ENCODE measurements at places on chromosomes 11 and 22.

DNA sequence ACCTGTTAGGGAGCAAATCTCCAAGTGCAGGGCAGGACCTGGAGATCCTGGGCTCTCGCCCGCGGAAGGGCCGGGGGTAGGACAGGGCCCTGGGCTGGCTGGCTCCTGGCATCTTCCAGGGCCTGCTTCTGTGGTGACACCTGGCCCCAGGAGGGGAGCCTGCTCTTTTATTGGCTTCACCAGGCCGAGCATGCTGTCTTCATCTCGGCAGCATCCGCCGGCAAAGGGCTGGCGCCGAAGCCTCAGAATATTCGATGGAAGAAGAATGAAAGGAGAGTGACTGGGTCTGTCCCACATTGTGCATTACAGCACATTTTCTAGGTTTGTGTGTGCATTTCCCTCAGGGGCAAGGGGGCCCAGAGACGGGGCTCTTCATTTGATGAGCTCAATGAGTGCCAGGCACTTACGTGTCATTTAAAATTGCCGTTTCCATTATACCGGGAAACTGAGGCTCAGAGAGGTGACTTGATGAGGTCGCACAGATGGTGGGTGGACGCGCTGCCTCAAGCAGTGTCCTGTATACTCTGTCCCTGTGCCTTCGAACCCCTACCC, 70.0 kb downstream of the RBX1 start:
- H3K36me3 ChIP-seq, result peaks cover 3% of the 10 kb centered on the region
- H3K4me3 ChIP-seq, result peak overlapping the region; percentile 93
- peaks cover 21% of the 10 kb centered on the region for H3K4me1 ChIP-seq
- H3K27ac ChIP-seq, result peak overlapping the region; percentile 100
- no peaks in the 10 kb centered on the region for H3K27me3 ChIP-seq
- no peak for DNase-seq

GRCh38 chr11:28168718-28169117, 60.5 kb downstream of the METTL15 start:
- H3K4me1 ChIP-seq, result no peaks in the 10 kb centered on the region
- no peak overlapping the region for H3K27ac ChIP-seq
- no peak for DNase-seq
- peaks cover 39% of the 10 kb centered on the region for H3K36me3 ChIP-seq
- no peak overlapping the region for H3K4me3 ChIP-seq

DNA sequence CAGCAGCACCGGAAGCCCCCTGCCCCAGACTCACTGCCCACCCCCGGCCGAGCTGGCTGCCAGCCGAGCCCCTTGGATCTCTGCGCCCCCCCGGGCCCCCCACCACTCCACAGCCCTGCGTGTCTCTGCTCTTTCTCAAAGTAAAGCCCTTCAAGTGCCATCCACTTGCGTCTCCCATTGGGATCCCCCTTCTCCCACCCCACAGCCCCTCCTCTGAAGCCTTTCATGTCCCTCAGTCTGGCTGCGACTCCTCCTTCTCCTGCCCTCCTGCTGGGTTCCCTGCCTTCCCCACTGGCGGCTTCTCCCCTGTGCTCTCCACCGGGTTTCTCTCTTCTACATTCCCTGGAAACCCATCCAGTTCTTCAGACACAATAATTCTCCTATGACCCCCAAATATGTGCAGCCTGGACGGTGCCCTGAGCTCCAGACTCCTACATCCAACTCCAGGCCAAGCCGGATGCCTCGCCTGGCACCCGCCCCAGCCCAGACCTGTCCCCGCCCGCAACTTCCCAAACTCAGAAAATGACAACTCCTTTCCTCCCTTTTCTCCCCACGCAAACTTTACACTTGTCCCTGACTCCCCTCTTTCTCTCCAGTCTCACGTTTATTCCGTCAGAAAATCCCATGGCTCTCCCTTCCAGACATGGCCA, 108.9 kb downstream of the WNT7B start:
- peaks cover 7% of the 10 kb centered on the region for H3K36me3 ChIP-seq
- H3K27me3 ChIP-seq, result peaks cover 54% of the 10 kb centered on the region
- DNase-seq, result no peak
- no peak overlapping the region for H3K27ac ChIP-seq

DNA sequence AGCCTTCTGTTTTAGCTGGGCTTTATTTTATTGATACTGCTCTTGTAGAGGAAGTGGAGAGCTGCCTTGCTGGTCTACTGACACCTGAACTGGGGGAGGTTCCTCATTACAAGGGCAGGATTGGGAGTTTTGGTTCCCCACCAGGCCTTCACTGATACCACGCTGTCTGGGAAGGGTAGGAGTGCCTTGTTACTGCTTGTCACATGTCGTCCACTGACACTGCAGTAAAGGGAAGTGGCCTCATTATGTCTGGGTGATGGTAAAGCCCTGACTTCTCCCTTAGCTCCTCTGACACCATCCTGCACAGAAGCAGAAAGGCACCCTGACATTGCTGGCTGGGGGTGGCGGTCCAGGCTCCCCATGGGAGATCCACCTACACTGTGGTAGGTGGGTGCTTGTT, 38.7 kb upstream of the ELF5 start:
- no peak for DNase-seq
- H3K4me3 ChIP-seq, result no peak overlapping the region
- H3K27me3 ChIP-seq, result peaks cover 14% of the 10 kb centered on the region

DNA sequence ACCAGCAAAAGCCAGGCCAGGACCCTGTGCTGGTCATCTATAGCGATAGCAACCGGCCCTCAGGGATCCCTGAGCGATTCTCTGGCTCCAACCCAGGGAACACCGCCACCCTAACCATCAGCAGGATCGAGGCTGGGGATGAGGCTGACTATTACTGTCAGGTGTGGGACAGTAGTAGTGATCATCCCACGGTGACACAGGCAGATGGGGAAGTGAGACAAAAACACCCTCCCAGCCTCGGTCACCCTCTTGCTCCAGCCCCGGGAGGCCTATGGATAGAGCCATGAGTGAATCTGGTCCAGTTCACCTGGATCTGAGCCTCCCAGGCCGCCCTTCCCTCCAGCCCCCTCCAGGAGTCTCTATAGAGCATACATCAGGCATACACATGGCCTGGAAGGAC, 115.2 kb upstream of the IGLL5 start:
- no peaks in the 10 kb centered on the region for H3K36me3 ChIP-seq
- H3K4me1 ChIP-seq, result no peaks in the 10 kb centered on the region
- no peak overlapping the region for H3K27ac ChIP-seq
- peak; percentile 28 for DNase-seq

DNA sequence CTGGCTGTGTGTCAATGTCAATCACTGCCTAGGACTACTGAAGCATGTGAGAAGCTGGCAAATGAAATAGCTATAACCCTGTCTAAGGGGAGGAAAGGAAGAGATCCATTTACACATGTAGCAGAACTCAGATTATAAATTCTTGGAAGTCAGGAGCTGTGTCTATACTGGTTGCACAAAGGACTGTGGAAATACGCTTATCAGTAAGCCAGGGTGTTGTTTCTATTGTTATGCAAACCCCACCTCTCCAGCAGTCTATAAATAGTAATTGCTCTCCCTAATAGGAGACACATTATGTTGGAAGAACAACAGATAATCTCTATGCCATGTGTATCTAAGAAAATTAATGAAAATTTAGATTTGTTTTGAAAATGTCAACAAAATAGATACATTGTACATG, 693.4 kb upstream of the CCDC90B start:
- no peaks in the 10 kb centered on the region for H3K36me3 ChIP-seq
- no peak overlapping the region for H3K27ac ChIP-seq
- no peaks in the 10 kb centered on the region for H3K27me3 ChIP-seq
- no peak overlapping the region for H3K4me3 ChIP-seq
- H3K4me1 ChIP-seq, result peaks cover 8% of the 10 kb centered on the region
- DNase-seq, result no peak

Measured in mesothelial cell of epicardium (in vitro differentiated cells).